Activated CD4-positive, alpha-beta T cell treated with anti-CD3 and anti-CD28 coated beads for 24 hours (primary cell): ENCODE measurements at places on chromosomes 6 and 20.

- no peak for DNase-seq
These were observed 82.3 kb upstream of the CD83 start for GRCh38 chr6:14035071-14035847.

- no peak for DNase-seq
These were observed 33.7 kb downstream of the GJA10 start for GRCh38 chr6:89927791-89928550.

GRCh38 chr6:154228521-154228905, 128.1 kb downstream of the IPCEF1 start:
- no peak for DNase-seq

DNA sequence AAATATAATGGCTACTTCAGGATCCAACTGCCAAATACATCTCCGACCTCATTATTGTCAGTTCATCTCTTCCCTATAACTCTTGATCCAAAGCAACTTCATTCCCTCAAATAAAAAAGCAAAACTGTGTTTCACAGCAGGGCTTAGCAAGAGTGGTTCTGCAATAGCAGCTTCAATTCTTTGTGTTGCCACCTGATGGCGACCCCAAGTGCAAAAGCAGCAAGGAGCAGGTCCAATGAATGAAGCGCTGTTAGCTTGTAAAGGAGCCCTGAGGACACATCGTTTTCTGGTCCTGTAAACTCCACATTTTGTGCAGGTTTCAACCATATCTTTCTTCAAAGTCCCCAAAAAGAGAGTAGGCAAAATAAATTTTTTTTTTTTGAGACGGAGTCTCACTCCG, 19.6 kb downstream of the RTN4IP1 start:
- DNase-seq, result no peak

DNA sequence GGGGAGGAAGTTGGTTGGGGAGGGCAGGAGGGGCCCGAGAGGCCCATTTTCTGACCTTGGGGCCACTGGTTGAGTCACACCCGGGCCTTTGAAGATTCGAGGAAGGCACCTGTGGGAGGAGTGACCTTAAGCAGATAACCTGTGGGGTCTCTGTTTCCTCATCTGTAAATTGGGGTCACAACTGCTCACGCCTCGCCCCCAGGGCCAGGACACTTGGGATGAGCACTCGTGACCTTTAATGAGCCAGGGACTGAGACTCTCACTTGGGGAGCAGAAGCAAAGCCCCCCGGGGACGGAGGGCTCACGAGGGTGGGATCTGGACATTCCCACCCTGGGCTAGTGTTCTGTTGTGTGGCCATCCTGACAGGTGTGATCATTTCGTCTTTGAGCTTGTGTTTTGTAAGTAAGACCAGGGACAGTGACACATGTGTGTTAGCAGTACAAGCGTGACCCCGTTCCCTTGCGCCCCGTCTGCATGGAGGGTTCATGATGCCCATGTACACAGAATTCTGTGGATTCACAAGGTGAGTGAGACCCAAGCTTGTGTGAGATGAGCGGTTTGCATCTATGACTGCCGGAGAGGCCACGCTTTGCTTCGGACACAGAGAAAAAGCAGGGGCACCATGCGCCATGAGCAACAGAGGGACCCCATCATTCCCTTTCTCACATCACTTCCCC, 79.3 kb upstream of the PMEPA1 start:
- no peak for DNase-seq

DNA sequence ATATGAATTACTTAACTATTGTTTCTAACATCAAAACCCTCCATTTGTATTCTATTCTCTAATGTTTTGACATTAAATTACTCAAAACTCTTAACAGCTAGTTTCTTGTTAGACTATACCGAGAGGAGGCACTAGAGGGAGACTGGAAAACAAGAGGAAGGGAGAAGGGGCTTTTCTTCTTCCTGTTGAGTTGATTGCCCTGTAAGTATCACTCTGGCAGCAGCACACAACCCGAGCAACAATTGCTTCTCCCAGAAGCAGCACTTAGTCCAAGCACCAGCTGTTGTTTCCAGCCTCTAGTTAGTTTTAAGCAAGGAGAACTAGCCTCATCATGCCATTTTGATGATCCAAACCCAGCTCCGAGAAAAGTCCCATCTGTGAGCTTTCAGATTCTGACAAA, 603.8 kb downstream of the PRKN start:
- DNase-seq, result no peak

DNA sequence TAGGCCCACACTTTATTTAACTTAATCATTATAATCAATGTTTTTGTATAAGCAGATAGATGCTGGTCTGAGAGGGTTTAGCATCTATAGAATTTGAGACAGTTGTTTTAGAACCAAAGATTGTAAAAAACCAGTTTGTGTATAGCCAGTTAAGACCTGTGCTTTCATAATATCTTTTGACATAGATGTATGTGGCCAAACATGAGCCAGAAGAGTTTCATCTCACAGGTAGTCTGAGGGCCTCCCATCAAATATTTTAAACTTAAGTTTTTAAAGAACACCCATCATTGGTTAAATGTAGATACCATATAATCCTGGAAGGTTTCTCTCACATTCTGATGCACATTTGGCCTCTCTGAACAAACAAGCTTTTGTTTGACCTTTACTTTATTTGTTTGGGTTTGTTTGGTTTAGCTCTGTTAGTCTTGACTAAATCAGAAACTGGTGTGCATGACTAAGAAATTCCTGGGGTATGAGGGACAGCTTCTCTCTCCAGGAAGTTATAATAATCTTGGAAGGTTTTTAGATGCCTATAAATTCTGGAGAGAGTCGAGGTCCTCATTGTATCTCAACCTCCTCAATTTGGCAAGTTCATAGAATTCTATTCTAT, 58.0 kb upstream of the TMEM200A start:
- no peak for DNase-seq

DNA sequence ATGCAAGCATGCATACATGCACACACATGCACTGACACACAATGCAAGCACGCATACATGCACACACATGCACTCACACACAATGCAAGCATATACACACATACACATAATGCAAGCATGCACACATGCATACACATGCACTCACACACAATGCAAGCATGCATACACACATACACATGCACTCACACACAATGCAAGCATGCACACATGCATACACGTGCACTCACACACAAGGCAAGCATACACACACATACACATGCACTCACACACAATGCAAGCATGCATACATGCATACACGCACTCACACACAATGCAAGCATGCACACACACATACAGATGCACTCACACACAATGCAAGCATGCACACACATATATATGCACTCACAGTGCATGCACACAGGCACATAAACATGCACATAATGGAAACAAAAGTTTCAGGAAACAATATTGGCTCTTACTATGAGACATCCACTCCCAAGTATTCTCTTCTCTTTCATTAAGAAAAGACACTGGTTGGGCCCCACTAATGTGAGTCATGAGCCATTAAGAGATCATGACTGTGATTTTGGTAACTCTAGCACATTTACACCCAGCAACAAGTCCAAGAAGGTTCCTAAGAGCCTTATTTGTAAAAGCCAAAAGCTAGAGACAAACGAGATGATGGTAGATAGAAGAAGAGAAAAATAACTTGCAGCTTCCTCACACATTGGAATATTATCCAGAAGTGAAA, 22.2 kb downstream of the APCDD1L start:
- no peak for DNase-seq
